ENCODE measurements at places on chromosomes 4 and X.

- no peak for DNase-seq
These were observed 49.5 kb downstream of the AMELX start for GRCh38 chrX:11342673-11343072.

- DNase-seq = no peak
These were observed 11.5 kb downstream of the COL25A1 start for GRCh38 chr4:109290918-109291317.

- no peak for DNase-seq
These were observed 68.7 kb upstream of the ADAD1 start for GRCh38 chr4:122309988-122310626.

- DNase-seq = no peak
These were observed 544.5 kb downstream of the PPP4R3C start for GRCh38 chrX:26918631-26919030.

GRCh38 chr4:168057412-168057811 is 34.9 kb upstream of the ANXA10 start:
- DNase-seq = no peak

GRCh38 chrX:9023293-9023692 is 10.6 kb downstream of the FAM9B start:
- no peak for DNase-seq

GRCh38 chr4:150583287-150584110 is 1.5 kb downstream of the MAB21L2 start:
- DNase-seq = peak; percentile 5

DNA sequence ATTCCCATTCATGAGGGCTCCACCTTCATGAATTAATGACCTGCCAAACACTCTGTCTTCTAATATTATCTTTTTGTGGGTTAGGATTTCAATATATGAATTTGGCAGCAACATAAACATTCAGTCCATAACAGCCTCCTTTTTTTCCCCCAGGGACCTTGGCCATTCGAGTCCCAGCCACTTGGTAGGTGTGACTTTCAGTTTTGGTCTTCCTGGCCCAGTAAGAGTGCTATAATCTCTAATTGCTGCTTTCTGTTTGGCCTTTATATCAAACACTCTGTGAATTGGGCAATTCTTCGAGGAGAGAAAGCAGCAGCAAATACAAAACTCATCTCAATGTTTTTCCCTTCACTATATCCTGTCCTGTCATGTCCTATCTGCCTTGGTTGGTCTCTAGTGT is 12.4 kb upstream of the RADX start:
- DNase-seq = no peak

DNA sequence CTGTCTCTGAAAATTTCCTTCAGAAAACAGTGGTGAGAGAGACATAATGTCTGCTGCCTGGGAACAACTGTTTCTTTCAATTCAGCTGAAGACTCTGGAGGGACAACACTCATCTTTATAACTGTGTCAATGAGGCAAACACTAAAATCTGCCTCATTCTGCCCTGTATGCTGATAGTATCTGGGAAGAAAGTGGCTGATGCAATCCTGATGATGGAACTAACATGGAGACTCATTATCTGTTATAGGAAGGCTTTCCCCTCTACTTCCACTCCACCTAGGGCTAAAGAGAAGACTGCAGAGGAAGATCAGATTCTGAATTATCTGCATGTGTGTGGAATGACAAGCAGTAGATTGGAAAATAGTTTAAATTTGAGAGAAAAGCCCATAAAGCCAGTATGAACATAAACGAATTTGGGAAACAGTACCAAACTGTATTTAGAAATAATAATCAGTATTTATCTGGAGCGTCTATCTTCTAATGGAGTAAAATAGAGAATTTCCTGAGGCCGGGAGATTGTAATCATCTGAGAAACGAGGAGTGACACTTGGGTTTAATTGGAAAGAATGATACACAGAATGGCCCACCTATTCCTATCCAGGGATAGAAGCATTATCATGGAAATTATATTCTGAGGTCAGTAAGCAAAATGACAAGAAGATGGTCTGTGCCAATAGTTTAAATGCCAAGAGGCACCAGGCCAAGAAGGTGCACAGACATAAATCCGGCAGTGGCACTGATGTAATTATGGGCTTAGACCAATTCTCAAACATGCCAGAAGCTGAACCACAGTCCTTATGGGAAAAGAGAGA is 85.4 kb downstream of the SHISA3 start:
- DNase-seq = no peak

- DNase-seq = no peak
These were observed 1279.7 kb downstream of the ARAP2 start for GRCh38 chr4:34964613-34965012.

GRCh38 chr4:125573368-125573767 is 258.6 kb downstream of the FAT4 start:
- DNase-seq = no peak

DNA sequence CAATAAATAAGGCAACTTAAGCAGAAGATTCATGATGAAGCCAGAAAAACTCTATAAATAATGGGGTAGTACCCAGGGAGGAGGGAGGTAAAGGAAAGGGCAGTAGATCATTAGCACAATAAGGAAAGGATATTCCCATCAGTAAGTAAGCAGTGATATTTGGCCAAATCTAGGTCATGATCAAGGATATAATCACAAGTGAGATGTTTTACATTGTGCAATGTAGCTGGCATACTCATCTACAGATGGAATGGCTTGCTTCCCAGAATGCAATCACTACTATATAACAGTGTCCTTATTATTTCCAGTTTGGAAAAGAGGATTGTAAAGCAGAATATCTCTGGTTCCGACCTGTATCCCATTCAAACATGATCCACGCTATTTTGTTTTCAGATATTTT is 483.4 kb downstream of the RPA4 start:
- no peak for DNase-seq

DNA sequence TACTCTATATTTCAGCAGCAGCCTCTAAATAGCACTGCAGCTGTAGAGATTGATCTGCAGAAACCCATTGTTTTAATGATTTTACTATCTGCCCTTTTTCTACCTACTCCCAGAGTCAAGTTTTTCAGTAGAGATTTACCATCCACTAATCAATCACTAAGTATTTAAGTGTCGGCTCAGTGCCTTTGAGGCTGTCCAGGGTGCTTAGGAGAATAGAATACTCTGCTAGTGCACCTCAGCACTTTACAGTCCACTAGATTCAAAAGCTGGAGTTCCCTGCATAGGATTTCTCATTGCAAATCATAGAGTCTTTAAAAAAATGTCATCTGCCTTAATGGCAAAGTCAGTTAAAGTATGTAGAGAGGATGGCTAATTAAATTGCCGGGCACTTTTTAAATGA is 29.6 kb upstream of the ANAPC4 start:
- no peak for DNase-seq

DNA sequence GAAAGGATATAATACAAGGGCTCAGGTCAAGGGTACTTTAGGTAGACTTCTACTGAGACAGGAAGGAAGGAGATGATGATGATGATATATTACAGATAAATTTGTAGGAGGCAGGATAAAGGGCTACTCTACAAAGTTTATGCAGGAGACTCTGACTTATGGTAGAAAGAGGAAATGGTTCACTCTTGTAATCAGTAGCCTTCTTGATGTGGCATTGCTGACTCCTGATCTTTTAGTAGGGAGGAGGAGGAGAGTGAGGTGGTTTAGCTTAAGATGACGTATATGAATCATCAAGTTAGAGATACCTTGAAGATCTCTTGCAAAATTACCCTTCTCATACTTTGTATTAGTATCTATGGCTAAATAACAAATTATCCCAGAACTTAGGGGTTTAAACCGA is 4.7 kb downstream of the BLTP1 start:
- no peak for DNase-seq

GRCh38 chr4:183825346-183825745 is 79.8 kb upstream of the STOX2 start:
- no peak for DNase-seq

DNA sequence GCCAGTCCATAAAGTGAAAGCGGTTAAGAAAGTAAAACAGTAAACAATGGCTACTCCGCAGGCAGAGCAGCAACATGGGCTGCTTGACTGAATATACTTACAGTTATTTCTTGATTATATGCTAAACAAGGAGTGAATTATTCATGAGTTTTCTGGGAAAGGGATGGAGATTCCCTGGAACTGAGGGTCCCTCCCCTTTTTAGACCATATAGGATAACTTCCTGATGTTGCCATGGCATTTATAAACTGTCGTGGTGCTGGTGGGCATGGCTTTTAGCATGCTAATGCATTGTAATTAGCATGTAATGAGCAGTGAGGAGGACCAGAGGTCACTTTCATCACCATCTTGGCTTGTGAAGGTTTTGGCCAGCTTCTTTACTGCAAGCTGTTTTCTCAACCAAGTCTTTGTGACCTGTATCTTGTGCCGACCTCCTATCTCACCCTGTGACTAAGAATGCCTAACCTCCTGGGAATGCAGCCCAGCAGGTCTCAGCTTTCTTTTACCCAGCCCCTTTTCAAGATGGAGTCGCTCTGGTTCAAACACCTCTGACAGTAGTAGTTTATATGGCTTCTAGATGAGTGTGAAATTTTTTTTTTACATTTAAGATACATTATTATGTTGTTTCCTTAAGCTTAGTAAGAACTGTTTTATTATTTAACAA is 514.8 kb upstream of the TENM3 start:
- no peak for DNase-seq

DNA sequence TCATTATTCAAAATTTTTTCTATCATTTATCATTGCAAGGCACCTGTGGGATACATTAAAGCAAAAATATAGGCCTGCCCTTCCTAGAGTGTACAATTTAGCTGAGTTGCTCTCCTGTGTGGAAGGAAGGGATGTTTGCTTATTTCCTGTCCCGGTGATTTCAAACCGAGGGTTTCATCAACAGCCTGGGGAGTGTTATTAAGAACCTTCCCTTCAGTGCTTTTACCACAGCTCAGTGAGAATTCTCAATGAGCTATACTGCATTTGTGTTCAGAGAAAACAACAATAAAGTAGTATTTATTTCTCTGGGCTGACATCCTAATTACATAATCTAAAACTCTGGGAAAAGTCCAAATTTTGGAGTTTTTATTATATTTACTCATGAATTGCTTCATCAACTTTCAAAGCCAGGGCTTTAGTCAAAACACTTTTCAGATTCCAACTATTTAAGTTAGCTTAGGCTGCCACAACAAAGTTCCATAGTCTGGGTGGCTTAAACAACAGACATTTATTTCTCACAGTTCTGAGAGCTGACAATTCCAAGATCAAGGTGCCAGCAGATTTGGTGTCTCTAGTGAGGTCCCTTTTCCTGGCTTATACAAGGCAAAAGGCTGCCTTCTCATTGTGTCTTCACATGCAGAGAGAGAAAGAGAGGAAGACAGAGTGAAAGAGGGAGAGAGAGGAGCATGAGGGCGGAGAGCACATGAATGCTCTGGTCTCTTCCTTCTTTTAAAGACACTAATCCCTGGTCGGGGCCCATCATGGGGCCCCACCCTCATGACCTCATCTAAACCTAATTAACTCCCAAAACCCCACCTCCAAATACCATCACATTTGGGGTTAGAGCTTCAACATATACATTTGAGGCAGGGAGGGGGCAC is 62.6 kb downstream of the MMRN1 start:
- DNase-seq = no peak

DNA sequence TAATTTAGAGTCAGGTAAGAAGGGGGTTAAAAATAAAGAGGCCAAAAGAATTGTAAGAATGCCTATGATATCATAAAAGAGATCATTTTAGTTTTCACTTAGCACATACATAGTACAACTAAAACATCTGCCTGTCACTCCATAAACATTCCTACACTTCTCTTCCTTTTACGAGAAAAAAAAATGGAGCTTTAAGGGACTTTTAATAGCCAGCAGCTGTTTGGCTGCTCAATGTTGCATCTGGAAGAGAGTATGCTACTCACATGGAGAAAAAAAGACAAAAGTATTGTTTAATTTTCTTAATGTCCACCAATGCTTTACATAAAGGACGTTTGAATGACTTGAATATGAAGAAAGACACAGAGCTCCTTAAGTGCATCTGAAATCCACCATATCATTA is 48.7 kb upstream of the TNIP3 start:
- DNase-seq = no peak

DNA sequence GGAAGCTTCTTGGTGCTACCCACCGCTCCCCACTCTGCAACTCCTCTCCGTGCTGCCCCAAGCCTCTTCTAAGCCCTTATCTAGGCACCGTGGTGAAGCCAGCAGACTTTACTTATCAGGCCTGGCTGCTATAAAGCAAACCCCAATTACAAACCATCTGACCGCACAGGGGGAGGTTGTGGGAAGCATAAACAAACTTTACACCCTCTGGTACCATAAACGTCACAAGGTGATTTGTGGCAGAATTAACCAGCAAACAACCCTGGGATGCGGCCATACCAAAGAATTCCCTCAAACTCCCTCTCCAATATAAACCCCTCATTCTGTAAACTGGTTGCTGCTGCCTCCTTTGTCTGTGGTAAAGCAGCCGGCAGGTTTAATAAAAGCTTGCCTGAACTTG is 55.2 kb downstream of the MAGEC2 start:
- DNase-seq = no peak

DNA sequence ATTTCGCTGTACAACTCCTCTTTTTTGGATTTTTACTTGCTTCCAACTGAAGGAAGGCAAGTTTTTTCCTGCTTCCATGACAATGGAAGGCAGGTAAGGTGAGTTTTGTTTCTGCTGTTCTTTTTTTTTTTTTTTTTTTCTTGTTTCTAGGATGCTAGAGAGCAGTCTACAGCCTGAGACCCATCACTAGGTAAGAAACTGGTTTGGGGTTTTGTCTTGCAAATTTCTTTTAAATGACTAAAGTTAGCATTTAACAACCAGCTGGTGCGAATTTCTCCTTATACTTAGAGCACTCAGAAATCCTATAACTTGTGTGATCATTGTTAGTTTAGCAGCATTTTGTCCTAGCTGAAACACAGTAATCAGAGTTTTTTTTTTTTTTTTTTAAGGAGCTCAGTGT is 378.4 kb upstream of the CNKSR2 start:
- no peak for DNase-seq

DNA sequence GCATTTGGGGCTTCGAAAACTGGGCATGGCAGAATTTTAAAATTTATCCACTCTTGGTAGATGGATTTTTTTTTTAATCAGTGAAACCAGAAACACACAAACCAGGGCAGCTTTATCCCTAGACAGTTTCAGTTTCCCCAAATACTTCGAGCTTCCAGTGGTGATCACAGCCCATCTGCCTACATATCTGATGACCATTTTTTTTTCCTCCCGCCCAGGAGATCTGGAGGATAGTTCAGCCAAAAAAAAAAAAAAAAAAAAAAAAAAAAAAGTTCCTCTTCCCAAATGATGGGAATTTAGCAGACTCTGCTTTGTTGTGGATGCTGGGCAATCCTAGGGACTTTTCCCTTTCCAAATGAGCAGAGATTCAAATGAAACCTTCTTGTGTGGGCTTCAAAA is 1.0 kb upstream of the TBC1D9 start:
- no peak for DNase-seq

- DNase-seq = no peak
These were observed 20.4 kb downstream of the FAM184B start for GRCh38 chr4:17761062-17761461.

GRCh38 chr4:76584241-76585152 is 149.5 kb downstream of the SHROOM3 start:
- DNase-seq = no peak

DNA sequence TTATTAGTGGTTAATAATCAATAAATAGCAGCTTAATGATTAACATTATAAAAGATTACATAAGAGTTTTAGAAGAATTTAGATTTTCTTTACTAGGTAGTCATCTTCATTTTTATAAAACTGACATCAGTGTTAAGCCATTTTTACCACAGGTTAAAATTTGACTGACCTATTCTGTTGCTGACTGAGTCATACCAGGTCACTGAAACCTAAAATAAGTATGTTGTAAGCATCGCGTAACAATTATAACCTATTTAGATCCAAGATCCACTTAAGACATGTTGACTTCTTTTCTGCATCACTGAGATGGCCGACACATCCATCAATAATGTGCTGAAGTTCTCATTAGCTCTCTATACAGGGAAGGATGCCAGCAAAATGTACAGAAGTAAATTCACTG is 36.7 kb downstream of the ARX start:
- no peak for DNase-seq
